IMR-90 (cell line): ENCODE measurements at places on chromosomes 5 and 9. TPM values are rescaled to one million over a fixed set of nuclear protein-coding genes. Genes with fewer than 3 reads are reported as not detected.

C9orf40 gene
- 0.36 and 1.7 TPM in 2 replicates for total RNA-seq

CTXN3 gene
- not detected in 2 replicates for total RNA-seq

SLC27A6 gene
- under 0.01 and 0.28 TPM in 2 replicates for total RNA-seq

TAF1L gene
- total RNA-seq = under 0.01 TPM in 1 of 2 replicates, not detected in the other

FOXD4 gene
- total RNA-seq = 0.18 TPM in 1 of 2 replicates, not detected in the other

PCDHGB4 gene
- 16.4 and 17.6 TPM in 2 replicates for total RNA-seq

YTHDC2 gene
- 13.4 and 22.5 TPM in 2 replicates for total RNA-seq

FOXD4L4 gene
- under 0.01 TPM in 1 of 2 replicates, not detected in the other for total RNA-seq

FRMD3 gene
- under 0.01 and 0.18 TPM in 2 replicates for total RNA-seq

PTGES gene
- total RNA-seq = 2.8 and 3.2 TPM in 2 replicates

GOLM1 gene
- 54.8 and 63.9 TPM in 2 replicates for total RNA-seq

DNA sequence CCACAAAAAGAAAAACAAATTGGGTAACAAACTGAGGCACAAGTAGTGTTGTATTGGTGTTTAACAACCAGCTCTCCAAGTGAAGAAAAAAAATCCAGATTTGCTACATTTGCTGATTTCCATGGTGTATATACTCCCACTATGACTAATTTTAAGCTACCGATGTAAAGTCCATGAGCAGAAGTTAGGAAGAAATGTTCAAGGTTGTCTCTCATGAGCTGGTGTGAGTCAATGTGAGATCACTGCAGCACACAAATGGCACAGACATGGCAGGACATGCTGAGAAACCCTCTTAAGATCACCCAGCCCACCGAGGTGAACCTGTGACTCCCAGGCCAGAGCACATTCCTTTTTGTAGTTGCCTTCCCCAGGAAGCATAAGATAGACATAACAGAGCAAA is 36.2 kb downstream of the SLC44A1 start:
- peak; percentile 78 for DNase-seq

GRCh38 chr9:72289401-72289800 is 75.6 kb downstream of the ZFAND5 start:
- DNase-seq = no peak

DNA sequence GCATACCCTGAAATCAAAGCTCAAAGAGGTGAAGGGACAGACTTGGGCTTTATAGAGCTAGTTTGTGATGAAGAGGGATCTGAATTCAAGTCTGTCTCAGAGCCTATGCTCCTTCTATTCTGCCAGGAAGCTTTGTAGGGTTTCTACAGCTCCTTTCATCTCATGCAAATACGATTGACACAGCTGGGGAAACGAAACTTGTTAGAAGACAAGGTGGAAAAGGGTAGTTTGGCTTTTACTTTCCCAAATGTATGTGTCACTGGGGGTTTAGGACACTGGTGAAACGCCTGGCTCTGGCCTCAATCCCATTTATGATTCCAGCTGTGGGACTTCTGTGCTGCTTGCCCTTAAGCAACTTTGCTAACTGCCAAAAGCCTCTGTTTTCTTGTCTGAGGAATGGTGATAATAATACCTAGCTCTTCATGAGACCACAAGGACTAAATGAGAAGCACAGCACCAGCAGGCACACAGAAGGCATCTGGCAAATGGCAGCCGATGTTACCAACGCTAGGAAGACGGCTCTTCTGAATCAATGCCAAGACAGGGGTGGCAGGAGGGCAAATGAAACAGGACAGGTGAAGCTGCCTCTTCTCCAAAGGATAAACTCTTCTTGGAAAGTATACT is 70.3 kb upstream of the EQTN start:
- DNase-seq = no peak

DNA sequence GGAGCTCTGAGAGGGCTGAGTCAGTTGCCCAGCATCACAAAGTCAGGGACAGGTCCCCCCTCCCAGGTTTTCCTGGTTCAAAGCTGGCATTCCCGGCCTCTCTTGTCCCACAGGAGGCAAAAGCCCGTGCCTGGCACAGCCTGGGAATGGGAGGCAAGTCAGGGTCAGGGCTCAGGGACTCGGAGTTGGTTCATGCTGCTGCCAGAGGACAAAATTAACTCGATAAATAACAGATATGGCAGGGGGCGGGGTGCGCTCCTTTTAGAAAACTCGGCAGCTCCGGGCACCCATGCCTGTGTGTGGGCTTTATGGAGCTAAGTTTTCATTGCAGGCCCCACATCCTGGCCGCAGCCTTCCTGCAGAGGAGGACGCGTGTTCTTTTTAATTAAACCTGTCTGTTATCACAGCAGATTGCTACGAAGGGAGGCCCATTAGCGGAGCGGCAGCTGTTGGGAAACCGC is 62.8 kb upstream of the LMX1B start:
- no peak for DNase-seq

- DNase-seq = no peak
These were observed 207.1 kb upstream of the PAPPA start for GRCh38 chr9:115946530-115946929.

DNA sequence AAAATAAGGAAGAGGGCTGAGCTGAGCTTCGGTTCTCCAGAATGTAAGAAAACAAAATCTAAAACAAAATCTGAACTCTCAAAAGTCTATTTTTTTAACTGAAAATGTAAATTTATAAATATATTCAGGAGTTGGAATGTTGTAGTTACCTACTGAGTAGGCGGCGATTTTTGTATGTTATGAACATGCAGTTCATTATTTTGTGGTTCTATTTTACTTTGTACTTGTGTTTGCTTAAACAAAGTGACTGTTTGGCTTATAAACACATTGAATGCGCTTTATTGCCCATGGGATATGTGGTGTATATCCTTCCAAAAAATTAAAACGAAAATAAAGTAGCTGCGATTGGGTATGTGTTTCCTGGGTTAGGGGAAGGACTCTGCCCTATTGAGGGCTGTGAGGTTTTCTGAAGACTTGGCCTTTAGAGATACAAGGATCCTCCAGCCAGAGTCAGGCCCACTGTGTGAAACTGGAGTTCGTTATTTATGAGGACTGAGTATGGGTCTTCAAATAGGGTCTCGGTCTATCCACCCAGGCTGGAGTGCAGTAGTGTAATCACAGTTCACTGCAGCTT is 3.8 kb downstream of the EGR1 start:
- peak; percentile 82 for DNase-seq

GRCh38 chr5:170357955-170358444 is 31.2 kb downstream of the KCNMB1 start:
- DNase-seq = no peak

DNA sequence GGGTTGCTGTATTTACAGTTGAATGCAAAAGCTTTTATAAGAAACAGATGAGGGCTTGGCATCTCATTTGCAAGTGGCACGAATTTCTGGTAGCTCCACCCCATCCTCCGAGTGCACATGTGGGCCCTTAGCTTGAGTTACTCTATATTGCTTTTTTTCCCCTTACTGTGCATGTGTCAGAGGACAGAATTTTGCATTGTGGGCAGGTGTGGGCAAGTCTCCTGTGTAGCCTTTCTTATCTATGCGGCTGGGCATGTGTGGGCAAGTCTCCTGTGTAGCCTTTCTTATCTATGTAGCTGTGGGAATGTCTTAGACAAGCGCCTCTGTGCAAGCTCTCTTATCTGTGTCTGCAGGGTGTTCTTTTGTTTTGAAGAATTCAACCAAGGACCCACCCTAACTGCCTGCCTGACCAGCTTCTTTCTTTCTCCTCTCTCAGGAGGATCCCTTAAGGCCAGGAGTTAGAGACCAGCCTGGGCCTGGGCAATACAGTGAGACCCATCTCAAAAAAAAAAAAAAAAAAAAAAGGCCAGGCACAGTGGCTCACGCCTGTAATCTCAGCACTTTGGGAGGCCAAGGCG is 34.1 kb upstream of the SIL1 start:
- DNase-seq = no peak

DNA sequence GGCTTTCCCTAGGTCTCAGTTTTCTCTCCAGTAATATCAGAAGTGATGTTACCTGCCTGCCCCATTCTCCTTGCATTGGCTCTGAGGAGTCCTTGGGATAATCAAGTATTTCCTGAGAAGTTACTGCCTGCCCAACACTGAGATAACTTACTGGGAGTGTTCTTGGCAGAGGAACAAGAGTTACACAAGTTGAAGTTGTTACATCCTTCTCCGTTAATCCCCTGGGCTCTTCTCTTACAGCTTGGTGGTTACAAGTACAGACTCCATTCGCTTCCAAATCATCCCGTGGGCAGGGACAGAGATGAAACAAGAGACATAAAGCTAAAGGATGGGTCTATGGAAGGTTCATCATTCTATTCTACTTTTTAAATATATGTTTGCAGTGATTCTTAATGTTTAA is 74.1 kb upstream of the SAP30L start:
- DNase-seq = peak; percentile 90

- no peak for DNase-seq
These were observed 135.9 kb upstream of the RGMB start for GRCh38 chr5:98637557-98637956.

DNA sequence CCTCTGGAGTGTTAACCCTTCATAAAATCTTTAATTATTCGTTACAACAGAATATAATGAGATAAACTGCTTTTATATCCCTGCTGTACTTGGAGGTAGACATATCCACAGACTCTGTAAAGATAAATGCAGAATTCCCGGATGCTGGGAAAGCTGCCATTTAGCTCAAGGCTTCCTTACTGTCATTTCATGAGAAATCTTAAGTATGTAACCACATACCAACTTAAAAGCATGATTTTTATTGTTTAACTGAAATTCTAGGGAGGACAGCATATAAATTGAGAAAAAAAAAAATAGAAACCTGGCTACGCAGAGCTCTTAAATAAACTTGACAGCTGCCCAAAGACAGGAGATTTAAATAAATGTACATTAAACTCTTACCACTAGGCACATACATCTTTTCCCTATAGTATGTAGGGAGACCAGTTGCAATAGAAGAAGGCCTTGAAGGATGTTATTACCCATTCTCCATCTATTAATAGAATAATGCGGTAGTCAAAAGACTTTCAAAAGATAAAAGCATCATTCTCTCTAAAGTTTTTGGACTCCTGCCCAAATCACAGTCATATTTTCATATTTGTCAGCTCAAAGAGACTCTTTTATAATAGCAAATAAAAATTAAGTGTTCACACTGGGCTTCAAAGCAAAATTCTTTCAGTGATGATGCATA is 373.8 kb downstream of the NDUFS4 start:
- DNase-seq = peak; percentile 75

DNA sequence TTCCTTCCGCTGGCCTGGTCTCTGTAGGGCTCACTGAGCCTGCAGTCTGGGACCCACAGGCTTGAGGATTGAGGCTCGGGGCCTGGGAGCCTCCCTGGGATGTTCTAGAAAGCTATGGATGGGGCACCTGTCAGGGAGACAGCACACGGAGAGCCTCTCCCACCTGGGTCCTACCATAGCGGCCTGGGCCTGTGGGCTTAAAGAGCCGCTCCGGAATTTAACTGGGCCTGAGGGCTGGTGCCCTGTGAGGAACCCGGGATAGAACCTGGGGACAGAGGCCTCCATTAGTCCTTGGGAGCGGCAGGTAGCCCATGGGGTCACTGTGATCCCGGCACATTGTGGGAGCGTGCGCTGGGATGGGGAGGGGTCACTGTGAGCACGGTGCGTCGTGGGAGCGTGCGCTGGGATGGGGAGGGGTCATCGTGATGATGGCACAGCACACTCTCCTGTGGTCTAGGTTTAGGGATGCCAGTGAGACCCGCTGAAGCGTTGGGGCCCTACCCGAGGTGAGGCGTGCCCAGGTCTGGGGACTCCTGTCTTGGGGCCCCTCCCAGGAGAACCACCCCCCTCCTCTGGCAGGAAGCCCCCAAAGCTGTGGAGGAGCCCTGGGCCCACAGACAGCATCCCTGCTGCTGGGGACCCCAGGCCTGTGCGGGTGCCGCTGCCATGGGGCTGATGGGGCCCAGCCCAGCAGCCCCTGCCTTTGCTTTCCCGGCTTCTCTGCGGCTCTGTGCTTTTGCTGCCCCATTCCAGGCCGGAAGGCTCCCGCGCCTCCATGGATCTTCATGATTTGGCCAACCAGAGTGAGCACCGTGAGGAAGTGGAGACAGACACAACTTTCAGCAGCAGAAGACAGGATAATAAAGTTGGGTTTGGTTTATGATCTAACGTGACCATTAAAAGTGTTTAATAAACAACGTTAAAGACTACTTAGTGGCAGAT is 3.4 kb upstream of the CEP72 start:
- DNase-seq = no peak

DNA sequence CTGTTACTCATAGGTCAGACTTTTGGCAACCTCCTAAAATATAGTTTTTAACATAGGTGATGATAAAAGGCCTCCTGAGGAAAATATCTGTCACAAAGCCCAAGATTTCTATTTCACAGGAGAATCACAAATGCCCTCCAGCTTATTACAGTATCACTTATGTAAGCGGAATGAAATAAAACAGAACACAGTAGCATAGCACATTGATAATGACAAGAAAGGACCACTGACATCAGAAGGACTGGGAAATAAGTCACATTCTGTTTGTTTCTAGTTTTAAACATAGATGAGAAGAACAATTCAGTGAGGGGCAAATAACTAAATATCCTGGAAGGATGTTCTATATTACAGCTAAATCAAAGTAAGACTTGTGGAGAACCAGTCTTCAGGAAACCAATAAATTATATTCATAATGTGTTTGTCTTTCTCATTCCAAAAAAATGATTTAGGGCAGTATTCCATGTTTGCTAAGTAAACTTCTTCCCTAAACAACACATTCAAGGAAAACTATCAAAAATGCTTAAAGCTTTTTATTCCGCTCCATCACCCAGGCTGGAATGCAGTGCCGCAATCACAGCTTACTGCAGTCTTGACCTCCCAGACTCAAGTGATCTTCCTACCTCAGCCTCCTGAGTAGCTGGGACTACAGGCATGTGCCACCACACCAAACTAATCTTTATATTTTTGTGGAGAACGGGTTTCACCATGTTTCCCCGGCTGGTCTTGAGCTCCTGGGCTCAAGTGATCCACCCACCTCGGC is 20.8 kb upstream of the CTNNAL1 start:
- no peak for DNase-seq

DNA sequence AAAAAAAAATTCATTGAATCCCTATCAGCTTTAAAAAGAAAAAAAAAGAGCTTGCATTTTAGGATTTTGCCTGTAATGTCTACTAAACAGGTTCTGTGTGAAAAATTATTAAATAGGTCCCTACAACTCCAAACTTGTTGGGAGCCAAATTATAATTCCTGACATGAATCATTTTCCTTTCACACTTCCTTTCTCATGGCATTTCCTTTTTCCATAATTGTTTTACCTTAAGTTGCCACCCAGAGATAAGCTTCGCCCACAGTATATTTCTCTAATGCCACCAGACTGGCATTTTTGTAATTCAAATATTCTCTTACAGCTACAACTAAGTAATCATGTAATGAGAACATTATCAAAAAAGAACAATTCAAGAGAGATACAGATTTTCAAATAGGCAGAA is 348.8 kb downstream of the EFNA5 start:
- no peak for DNase-seq
